ENCODE measurements at places on chromosomes 4 and X. TPM values are rescaled to one million over a fixed set of nuclear protein-coding genes. Genes with fewer than 3 reads are reported as not detected.

The SPOCK3 gene
- total RNA-seq = not detected

- no peak for DNase-seq
Measured at GRCh38 chr4:95556207-95556859, 7.6 kb upstream of the UNC5C start.

The DMP1 gene
- not detected for total RNA-seq

- DNase-seq = no peak
Measured at GRCh38 chr4:12723849-12724447, 760.2 kb downstream of the RAB28 start.

GRCh38 chrX:21479695-21480270 lies 105.6 kb downstream of the CNKSR2 start:
- DNase-seq = no peak

DNA sequence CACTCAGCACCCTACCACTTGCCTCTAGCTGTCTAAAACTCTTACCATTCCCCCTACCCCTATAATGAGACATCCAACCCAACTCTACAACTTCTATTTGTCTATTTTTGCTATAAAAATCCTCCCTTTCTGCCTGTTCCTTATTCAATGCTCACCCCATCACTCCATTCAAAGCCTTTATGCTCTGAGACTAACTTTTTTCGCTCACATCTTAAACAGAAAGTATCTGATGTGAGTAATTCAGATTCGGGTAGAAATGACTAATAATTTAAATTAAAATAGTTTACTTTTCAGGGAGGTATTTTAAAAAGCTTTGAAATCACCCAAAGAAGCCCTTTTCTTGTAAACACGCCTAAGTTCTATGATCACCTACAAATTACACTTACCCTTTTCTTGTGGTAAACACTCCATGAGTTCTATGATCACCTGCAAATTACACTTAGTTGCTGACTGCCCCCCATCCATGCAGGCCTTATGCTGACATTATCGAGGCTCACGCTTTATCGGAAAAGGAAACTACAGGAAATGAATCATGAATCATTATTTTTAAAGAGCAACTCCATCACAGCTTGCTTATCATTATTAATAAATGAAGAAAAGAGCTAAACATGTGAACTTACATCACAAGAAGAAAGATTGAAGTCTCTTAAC lies 168.7 kb upstream of the PPP1R2C start:
- DNase-seq = peak; percentile 19

DNA sequence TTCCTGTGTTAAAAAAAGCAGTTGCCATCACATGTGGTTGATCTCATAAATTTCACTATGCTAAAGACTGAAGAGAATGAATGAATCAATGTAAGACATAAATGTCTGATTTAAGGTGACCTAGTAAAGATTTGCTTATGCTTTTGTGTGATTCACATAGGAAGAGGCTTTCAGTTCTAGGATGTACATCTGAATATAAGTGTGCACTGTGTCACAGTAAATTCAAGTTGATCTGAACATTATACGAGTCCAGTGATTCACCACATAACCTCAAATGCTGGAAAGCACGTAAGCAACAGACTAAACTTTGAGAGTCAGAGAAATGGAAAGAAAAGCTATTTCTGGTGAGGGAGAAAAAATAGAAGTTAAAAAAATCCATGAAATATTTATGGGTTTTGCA lies 567.9 kb downstream of the EPHA5 start:
- no peak for DNase-seq

DNA sequence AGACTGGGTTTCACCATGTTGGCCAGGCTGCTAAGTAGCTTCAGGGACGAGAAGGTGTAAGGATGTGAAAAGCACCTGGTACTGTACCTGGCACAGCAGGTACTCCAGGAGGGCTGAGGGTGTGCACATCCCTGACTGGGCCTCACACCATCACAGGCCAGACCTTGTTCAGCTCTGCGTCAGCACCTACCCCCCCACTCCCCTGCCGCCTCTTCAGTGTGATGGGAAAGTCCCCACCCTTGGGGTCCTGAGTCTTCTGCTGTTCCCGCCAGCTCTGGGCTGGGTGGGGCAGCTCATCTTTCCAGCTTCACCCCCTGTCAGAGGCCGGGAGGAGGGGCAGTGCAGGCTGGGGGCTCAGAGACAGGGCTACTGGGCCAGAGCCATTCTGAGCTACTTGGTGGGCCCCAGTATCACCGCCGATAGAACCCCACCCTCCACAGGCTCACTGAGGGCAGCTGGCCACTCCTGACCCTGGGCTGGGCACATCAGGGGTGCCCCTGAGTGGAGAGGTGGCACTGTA lies 6.7 kb upstream of the SH3BP2 start:
- DNase-seq = peak; percentile 84

DNA sequence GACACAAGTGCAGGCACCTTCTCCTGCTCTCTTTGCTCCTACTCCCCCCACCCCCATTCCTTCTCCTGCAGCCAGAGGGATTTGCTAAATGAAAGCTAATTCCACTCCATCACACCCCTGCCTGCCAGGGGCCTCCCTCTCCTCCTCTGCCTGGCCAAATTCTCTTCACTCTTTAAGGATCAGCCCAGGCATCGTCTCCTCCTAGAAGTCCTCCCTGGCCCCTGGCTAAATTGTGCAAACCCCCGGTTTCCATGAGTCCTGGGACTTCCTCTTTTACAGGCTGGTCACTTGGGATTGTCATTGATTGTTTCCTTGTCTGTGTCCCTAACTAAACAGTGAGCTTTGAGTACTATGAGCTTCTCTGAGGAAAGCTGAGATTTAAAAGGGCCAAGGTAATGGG lies 8.7 kb upstream of the ABLIM2 start:
- DNase-seq = no peak

The NUDT10 gene
- total RNA-seq = 1.1 TPM

GRCh38 chr4:184763150-184763780 lies 29.4 kb upstream of the CENPU start:
- DNase-seq = no peak

The TMEM128 gene
- 25.3 TPM for total RNA-seq

- no peak for DNase-seq
Measured at GRCh38 chr4:88630756-88631155, 38.5 kb downstream of the HERC3 start.

DNA sequence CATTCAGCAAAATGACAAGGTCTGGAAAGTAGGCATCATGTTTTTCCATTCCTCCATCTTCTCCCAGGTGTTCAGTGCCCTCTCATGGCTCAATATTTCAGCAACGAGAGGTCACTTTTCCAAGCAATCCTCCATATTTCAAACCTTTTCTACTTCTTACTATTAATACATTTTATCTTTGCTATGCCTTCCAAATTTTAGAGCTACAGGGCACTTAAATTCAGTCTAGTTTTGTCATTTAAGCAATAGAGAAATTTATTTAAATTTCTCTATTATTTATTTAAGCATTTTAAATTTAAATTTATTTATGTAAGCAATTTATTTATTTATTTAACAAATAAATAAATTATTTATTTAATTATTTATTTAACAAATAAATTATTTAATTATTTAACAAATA lies 305.1 kb upstream of the ANXA10 start:
- no peak for DNase-seq

The RAB28 gene
- 18.8 TPM for total RNA-seq

DNA sequence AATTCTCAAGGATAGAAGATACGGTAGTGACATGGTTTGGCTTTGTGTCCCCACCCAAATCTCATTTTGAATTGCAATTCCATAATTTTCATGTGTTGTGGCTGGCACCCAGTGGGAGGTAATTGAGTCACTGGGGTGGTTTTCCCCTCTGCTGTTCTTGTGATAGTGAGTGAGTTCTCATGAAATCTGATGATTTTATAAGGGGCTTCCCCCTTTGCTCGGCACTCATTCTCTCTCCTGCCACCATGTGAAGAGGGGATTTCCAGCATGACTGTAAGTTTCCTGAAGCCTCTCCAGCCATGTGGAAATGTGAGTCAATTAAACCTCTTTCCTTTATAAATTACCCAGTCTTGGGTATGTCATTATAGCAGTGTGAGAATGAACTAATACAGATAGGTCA lies 8.5 kb upstream of the SPANXN4 start:
- DNase-seq = peak; percentile 7

GRCh38 chr4:85029453-85029852 lies 63.0 kb upstream of the WDFY3 start:
- no peak for DNase-seq

DNA sequence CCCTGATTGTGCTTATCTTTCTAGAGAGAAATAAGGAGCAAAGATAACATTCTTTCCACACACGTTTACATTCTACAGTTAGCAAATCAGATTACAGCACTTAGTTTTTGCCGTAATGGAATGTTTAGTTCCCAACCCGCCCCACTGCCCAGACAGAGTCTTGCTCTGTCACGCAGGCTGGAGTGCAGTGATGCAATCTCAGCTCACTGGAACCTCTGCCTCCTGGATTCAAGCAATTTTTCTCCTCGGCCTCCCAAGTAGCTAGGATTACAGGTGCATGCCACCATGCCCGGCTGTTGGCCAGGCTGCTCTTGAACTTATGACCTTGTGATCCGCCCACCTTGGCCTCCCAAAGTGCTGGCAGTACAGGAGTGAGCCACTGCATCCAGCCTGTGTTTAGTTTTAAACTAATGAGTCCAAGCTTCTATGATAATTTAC lies 8.4 kb upstream of the PRPS1 start:
- no peak for DNase-seq

The TADA2B gene
- total RNA-seq = 10.8 TPM

The KLF8 gene
- 4.4 TPM for total RNA-seq

- DNase-seq = no peak
Measured at GRCh38 chrX:39519030-39519488, 578.7 kb downstream of the BCOR start.

GRCh38 chr4:142961866-142962265 lies 115.8 kb upstream of the INPP4B start:
- no peak for DNase-seq

The ADAM29 gene
- total RNA-seq = not detected

GRCh38 chr4:165325732-165326512 lies 1.5 kb upstream of the MSMO1 start:
- DNase-seq = peak; percentile 32

The SH2D1A gene
- 30.5 TPM for total RNA-seq

DNA sequence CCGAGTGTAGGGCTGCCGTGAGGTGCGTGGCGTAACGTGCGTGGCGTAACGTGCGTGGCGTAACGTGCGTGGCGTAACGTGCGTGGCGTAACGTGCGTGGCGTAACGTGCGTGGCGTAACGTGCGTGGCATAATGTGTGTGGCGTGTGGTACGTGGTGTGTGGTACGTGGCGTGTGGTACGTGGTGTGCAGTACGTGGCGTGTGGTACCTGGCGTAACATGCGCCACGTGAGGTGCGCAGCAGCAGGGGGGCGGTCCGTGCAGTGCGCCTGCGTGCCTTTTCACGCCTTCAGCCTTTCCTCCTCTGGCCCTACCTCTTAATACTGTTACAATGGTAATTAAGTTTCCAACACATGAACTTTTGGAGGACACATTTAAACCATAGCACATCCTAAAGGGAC lies at the start of gene TFDP3:
TSS of gene TFDP3 (minus strand) at position 26 of the 400 bp plus-strand sequence. CDS start 95 bp downstream, outside the sequence.
- no peak for DNase-seq

- no peak for DNase-seq
Measured at GRCh38 chr4:110472583-110473329, 3.2 kb upstream of the ENPEP start.

- DNase-seq = peak; percentile 7
Measured at GRCh38 chrX:17375637-17376430, 834 bp downstream of the NHS start.

DNA sequence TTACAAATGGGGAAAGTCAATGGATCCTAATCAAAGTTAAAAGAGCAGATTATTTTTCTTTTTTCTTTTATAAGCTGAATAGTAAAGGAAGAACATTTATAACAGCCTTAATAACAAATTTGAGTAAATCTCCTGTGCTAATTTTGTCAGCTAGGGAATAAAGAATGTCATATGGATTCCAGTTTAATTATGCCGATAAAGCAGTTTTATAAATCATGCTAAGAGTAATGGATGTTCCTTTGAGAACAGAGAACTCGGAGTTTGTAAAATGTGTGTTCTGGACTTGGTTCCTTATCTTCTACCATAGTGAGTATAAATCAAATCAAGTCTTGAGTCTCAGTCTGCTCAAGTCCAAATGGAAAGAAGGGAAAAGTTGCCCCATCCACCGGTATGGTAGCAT lies 180.3 kb upstream of the FTHL17 start:
- DNase-seq = no peak

- DNase-seq = no peak
Measured at GRCh38 chrX:44319550-44319949, 23.9 kb downstream of the EFHC2 start.

The CITED1 gene
- total RNA-seq = not detected

- no peak for DNase-seq
Measured at GRCh38 chrX:70132877-70133302, 357 bp upstream of the IGBP1 start.

DNA sequence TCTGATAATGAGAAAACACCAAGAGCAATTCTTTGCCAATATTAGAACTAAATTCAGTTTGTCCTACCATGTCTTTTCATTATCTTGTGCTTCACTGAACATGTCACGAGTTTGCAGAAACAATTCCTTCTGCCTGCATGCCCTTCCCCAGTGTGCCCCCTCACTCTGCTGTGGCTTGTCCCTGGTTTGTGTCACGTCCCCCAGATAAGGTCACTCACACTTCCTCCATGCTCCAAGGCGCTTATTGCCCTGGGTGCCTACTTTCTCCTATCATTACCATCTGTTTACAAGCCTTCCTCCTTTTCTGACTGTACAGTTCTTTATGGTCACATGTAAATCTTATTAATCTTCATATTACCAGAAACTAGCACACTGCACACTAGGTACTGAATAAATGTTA lies 394.1 kb downstream of the KCNIP4 start:
- DNase-seq = no peak

GRCh38 chrX:73215246-73215645 lies 595 bp upstream of the NAP1L2 start:
- peak; percentile 9 for DNase-seq

- DNase-seq = no peak
Measured at GRCh38 chr4:140131675-140132229, 22.2 kb downstream of the MAML3 start.

GRCh38 chrX:30948626-30949025 lies 59.6 kb upstream of the TAB3 start:
- DNase-seq = no peak

- no peak for DNase-seq
Measured at GRCh38 chr4:41602113-41602512, 64.2 kb downstream of the LIMCH1 start.

The TEX11 gene
- not detected for total RNA-seq

The MGAT4D gene
- not detected for total RNA-seq

The MAOB gene
- total RNA-seq = 0.19 TPM

DNA sequence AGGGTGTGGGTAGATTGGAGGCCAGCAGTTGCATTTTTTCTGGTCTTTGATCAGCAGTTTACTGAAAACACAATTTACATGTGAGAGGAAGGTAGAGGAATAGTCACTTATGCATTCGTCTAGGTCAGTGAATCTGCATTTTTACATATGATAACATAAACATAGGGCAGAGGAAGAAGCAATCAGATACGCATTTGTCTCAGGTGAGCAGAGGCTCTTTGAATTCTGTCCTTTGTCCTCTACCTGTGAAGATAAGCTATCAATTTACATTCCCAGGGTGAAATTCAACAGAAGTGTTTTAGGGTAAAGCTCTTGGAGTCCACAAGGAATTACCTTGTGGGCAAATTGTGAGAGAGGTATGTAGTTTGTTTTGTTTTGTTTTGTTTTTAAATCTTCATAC lies 306.5 kb downstream of the MAGEB5 start:
- DNase-seq = no peak

Measured in activated CD4-positive, alpha-beta memory T cell treated with anti-CD3 and anti-CD28 coated beads for 36 hours (primary cell).